Naive thymus-derived CD4-positive, alpha-beta T cell (primary cell): ENCODE measurements at places on chromosomes 12 and 14. TPM values are rescaled to one million over a fixed set of nuclear protein-coding genes. Genes with fewer than 3 reads are reported as not detected.

The SERPINA9 gene
- total RNA-seq: not detected

The ATF7 gene
- 21.9 TPM for total RNA-seq

The IAPP gene
- total RNA-seq: not detected

The OTOGL gene
- not detected for total RNA-seq

The SYT1 gene
- total RNA-seq: not detected

The BDKRB2 gene
- total RNA-seq: not detected in 2 replicates

The ALDH2 gene
- 6.2 TPM for total RNA-seq

The KRT83 gene
- total RNA-seq: not detected

The GALNT8 gene
- 0.22 TPM for total RNA-seq

The CD163 gene
- 11.8 TPM for total RNA-seq

DNA sequence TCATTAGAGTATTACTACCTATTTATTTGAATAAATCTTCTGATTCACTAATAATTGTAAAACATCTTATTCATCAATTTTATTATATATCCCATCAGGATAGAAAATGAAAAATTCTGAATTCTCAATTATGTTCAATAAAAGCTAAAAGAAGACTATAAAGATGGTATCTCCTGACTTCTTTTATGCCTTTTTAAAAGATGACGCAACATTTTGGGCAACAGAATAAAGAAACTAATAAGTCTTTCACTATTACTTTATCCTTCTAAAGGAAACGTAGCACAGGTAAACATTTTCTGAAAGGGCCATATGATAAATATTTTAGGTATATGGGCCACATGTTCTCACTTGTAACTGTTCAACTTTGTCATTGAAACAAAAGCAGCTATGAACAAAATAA lies 10.1 kb upstream of the ATXN7L3B start:
- no peak for DNase-seq

- no peak for DNase-seq
Observed at GRCh38 chr12:112112409-112113133, 4.0 kb upstream of the NAA25 start.

DNA sequence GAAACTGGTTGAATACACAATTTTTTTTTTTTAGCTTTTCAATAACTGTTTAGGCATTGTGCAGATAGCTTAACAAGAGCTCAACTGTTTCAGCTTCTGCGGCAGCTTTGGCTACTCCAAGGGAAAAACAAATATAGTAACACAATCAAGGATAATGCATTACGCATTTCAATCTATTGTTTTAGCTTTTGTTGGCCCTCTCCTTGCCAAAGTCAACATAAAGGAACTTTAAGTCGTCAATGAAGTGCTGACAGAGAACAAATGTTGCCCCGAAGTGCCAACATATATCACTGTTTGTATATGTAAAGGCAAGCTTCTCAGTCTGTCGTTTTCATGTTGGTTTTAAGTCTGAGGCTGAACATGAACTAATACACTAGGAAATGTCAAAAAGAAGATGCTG lies 1087.4 kb upstream of the FLRT2 start:
- no peak for DNase-seq

- no peak for DNase-seq
Observed at GRCh38 chr12:100375038-100375735, 18.3 kb downstream of the SLC17A8 start.

- no peak for DNase-seq
Observed at GRCh38 chr14:97517566-97518234, 720.5 kb downstream of the VRK1 start.

GRCh38 chr12:5777451-5777850 lies 167.6 kb downstream of the ANO2 start:
- no peak for DNase-seq

DNA sequence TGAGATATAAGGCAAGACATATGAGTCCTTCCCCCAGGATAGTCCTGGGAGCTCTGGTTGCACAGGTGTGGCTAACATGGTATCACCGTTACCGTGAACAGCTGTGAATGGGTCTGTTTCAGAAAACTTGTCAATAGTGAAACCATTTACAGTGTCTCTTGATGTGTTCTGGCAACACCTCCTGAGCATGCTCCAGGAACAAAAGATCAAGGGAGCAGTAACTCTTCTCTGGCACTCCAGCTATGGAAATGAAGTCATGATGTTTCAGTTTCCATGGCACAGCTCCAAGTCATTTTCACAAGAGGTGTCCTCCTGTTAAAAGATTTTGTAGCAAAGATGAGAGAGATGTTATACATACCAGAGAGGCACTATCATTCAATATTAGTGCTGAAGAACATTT lies 253.7 kb downstream of the SNAPC1 start:
- DNase-seq: no peak

DNA sequence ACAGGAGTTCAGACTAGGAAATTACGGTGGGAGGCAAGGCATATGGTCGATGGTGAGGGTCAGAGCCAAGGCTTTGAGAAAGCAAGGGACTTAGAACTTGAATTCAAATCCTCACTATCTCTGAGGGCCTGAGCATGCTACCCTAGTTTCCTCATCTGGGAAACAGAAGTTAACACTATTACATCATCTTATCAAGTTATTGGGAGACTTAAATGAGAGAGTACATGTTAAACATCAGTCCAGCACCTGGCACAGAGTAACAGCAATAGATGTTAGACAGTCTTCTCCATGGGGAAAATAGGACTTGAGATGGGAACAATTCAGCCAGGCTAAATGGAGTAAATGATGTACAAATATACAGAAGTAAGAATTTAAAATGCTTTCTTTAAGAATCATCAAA lies 38.5 kb downstream of the SLC38A1 start:
- no peak for DNase-seq

- DNase-seq: no peak
Observed at GRCh38 chr14:65676361-65677014, 264.0 kb downstream of the FUT8 start.

GRCh38 chr12:94704452-94705306 lies 54.3 kb upstream of the TMCC3 start:
- no peak for DNase-seq

DNA sequence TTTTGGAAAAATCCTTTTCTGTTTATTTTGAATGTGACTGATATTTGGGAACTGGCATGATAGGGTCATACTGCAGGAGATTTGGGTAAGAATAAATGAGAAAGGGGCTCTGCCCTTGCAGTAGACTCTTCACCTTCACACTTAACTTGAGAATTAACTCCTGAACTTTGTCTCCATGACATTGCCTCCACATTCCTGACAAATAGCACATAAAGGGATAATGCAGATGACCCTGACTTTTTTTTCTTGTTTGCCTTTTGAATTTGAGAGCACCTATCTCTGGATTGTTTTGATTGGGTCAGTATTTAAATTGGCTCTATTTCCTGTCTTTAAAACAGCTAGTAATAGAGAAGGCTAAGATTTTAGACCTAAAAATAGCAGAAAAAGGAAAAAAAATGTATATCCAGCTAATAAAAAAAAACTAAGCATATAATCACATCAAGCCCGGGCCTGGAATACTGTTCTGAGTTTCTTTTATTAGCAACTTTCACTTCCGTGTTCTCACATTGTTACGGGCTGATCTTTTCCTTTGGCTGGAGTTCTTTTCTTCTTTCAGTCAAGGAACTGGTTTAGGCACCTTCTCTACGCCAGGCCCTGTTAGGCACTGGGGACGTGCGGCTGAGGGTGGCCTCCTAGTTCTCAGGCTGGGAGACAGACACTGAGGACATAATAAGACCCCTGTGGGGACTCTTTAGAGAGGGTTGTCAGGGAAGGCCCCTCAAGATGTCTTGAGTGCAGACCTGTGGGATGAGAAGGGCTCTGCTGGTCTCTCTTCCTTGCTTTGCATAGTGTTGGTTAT lies 53.1 kb upstream of the GNPNAT1 start:
- DNase-seq: no peak

- DNase-seq: no peak
Observed at GRCh38 chr12:110316861-110317260, 35.8 kb downstream of the ATP2A2 start.

DNA sequence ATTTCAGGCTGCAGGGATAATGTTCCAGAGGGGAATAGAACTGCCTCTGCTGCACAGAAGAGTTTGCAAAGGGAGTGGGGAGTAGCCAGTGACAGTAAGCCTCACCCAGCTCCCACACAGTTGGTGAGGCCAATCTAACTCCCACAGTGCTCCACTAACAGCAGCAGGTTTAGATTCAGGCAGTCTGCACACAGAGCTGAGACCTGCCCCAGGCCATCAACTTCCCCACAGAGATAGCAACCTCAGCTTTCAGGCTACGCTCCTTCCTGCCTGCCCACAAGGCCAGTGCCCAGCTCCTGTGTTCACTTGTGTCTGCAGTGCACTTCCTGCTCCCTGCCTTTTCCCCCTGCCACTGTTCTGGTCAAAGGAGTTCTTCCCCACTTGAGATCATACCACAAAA lies 107.5 kb downstream of the TBC1D30 start:
- no peak for DNase-seq

DNA sequence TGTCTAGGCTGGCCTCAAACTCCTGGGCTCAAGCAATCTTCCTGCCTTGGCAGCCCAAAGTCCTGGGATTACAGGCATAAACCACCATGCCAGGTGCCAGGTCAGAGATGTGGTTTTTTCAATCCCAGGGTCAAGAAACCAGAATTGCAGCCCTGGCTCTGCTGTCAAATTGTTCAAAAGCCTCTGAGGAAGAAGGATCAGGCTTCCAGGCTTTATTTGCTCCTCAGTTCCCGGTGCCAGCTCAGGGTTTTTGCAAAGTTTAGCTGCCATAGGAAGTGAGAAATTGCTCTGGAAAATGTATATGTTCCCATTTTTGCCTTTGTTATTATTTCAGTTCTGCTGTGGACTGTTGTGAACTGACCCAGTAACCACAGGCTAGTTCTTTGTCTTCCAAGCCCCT lies 28.7 kb downstream of the WNT5B start:
- no peak for DNase-seq

- DNase-seq: no peak
Observed at GRCh38 chr12:15963271-15963670, 52.1 kb downstream of the DERA start.

DNA sequence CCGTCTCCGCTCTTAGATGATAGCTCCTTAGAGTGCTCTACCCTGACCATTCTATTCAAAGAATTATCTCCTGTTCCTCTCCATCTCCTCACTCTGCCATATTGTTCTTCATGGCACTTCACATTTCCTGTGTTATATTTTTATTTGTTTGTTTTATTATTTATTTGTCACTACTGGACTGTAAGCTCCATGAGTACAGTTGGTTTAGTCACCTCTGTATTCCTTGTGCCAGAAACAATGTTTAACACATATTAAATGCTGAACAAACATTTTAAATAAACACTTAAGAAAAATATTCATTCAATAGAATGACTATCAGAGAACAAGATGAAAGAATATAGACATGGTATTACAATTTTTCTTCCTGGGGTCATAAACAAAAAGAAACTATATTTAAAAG lies 35.6 kb downstream of the KIAA0586 start:
- no peak for DNase-seq

- no peak for DNase-seq
Observed at GRCh38 chr14:72845196-72845595, 48.7 kb downstream of the DPF3 start.

DNA sequence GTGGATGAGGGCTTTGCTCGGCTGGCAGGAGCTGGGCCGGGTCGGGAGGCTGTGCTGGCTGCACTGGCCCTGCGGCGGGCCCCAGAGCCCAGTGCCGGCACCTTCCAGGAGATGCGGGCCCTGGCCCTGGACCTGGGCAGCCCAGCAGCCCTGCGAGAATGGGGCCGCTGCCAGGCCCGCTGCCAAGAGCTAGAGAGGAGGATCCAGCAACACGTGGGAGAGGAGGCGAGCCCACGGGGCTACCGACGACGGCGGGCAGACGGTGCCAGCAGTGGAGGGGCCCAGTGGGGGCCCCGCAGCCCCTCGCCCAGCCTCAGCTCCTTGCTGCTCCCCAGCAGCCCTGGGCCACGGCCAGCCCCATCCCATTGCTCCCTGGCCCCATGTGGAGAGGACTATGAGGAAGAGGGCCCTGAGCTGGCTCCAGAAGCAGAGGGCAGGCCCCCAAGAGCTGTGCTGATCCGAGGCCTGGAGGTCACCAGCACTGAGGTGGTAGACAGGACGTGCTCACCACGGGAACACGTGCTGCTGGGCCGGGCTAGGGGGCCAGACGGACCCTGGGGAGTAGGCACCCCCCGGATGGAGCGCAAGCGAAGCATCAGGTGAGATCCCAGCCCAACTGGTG lies 11.5 kb downstream of the ARHGEF40 start:
- DNase-seq: no peak

DNA sequence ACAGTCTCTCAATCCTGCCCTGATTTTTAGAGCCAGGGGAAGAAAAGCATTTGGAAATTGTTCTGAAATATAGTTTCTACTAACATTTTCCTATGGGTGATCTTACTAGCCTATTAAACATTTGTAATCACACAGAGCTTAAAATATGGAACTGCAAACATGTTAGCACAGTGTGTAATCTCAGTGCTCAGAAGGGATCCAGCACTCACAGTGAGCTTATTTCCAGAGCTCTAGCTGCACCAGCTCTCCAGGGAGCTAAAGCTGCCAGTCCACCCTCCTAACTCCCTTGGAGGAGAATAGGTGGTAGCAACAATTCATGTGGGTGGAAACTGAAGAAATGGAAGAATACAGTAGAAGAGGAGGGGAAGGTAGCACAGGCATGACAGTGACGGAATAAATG lies 64.9 kb upstream of the SYT1 start:
- DNase-seq: no peak

DNA sequence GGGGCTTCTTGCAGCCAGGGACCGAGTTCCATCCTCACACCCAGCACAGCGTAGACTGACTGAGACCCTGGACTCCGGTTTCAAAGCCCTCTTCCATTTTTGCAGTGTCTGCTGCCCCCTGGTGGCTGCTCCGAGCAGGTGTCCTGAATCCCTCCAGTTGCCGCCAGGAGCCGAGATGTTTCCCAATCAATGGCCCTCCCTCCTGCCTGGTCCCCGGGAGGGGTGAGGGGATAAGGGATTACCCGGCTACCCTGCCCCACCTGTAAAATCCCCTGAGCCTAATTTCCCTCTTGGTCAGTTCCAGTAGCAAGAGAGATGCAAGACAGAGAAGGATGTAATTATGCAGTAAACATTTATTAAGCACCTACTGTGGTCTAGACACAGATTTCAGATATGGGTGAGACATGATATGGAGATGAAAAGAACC lies 55.0 kb downstream of the PHETA1 start:
- peak; percentile 53 for DNase-seq

GRCh38 chr12:43159506-43159905 lies 392.5 kb downstream of the ADAMTS20 start:
- no peak for DNase-seq

DNA sequence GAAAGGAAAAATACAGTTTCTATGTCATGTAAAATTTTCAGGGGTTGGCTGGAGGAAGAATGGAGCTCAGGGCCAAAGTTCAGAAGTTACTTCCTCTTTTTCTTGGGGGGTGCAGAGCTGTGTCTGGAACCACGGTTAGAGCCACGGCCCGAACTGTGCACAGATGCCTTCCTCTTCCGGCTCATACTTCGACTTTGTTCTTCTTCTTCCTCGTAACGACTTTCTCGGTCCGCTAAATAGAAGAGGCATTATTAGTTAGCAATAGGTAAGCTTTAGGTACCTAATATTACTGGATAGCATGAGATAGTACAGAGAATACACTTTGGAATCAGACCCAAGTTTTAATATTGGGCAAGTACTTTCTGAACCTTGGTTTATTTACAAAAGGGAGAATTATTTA lies 31.2 kb downstream of the SUPT16H start:
- DNase-seq: no peak

GRCh38 chr12:121610239-121611149 lies 15.8 kb upstream of the ORAI1 start:
- DNase-seq: no peak
